ENCODE measurements at places on chromosomes 7 and 10.

GRCh38 chr7:115593111-115593510 lies 437.5 kb downstream of the TFEC start:
- H3K4me3 ChIP-seq, result no peak overlapping the region
- H3K27me3 ChIP-seq, result no peaks in the 10 kb centered on the region
- no peaks in the 10 kb centered on the region for H3K4me1 ChIP-seq
- no peak overlapping the region for H3K27ac ChIP-seq

GRCh38 chr10:63120554-63120953 lies 12.6 kb upstream of the NRBF2 start:
- no peaks in the 10 kb centered on the region for H3K4me1 ChIP-seq
- no peak for DNase-seq
- no peak overlapping the region for H3K4me3 ChIP-seq

DNA sequence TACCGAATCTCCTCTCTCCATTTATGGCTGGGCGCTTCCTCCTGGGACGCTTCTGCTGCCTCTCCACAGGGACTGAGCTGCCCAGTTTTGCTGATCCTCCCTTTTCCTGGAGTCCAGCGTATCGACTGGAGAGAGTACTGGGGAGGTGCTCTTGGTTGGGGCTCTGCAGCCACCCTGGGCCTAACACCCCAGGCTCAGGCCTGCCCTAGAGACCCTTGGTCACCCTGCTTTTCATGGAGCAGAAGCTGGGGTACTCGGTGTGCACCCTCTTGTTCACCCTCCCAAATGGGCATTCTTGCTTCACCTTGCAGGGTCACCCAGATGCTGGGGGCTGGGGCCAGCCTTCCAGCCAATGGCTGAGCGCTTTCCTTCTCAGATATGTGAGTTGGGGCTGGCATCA lies 88.8 kb upstream of the RET start:
- no peaks in the 10 kb centered on the region for H3K27me3 ChIP-seq
- no peak for DNase-seq
- no peaks in the 10 kb centered on the region for H3K36me3 ChIP-seq
- H3K4me1 ChIP-seq, result no peaks in the 10 kb centered on the region

GRCh38 chr10:53894145-53894544 lies 906.9 kb downstream of the PCDH15 start:
- DNase-seq, result no peak
- no peak overlapping the region for H3K4me3 ChIP-seq

DNA sequence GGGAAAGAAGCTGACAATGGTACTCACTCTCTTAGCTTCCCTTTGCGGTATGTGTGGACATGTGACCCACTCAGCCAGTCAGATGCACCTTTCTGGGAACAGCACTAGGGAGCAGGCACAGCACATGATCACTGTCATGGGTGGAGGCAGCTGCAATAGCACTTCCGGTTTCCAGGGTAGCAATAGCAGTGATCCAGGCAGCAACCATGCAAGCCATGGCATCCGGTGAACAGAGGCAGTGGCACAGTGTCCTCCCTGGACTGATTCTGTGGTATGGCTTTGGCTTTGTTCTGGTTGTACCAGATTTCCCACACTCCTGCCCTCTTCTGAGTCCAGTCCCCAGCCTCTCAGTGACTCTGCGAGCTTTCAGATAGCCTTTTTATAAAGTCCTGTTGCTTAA lies 86.8 kb upstream of the NAMPT start:
- H3K4me3 ChIP-seq, result no peak overlapping the region
- H3K36me3 ChIP-seq, result no peaks in the 10 kb centered on the region
- H3K4me1 ChIP-seq, result peaks cover 6% of the 10 kb centered on the region

DNA sequence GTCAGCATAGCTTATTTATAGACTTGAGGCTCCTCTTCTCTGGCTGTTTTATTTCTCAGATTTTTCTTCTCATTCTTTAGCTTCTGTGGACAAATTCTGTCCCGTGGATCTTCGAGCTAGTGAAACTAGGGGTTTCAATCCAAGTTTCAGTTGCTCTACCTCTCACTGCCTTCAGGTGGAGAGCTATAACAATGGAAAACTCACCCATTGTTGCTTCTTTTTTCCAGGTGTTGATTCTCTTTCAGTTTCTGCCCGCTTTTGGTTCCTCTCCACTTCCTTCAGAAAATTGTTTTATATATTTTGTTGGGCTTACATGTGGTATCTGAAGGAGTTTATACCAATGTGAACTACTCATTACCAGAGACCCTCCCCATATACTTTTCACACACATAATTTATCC lies 266.1 kb downstream of the TCF7L2 start:
- no peak overlapping the region for H3K4me3 ChIP-seq
- H3K27ac ChIP-seq, result no peak overlapping the region
- no peak for DNase-seq
- H3K27me3 ChIP-seq, result peaks cover 14% of the 10 kb centered on the region
- H3K36me3 ChIP-seq, result no peaks in the 10 kb centered on the region
- H3K4me1 ChIP-seq, result no peaks in the 10 kb centered on the region

GRCh38 chr10:117184821-117185220 lies 12.5 kb upstream of the KCNK18 start:
- no peak overlapping the region for H3K4me3 ChIP-seq
- H3K27me3 ChIP-seq, result peaks cover 10% of the 10 kb centered on the region
- H3K36me3 ChIP-seq, result no peaks in the 10 kb centered on the region

- no peak overlapping the region for H3K27ac ChIP-seq
- no peak for DNase-seq
- H3K27me3 ChIP-seq, result no peaks in the 10 kb centered on the region
- no peaks in the 10 kb centered on the region for H3K4me1 ChIP-seq
Measured at GRCh38 chr7:157722137-157723060, 385.6 kb downstream of the DNAJB6 start.

- H3K4me1 ChIP-seq, result no peaks in the 10 kb centered on the region
- no peak for DNase-seq
- no peaks in the 10 kb centered on the region for H3K36me3 ChIP-seq
- no peak overlapping the region for H3K27ac ChIP-seq
- no peak overlapping the region for H3K4me3 ChIP-seq
Measured at GRCh38 chr7:12754179-12754578, 66.7 kb downstream of the ARL4A start.

DNA sequence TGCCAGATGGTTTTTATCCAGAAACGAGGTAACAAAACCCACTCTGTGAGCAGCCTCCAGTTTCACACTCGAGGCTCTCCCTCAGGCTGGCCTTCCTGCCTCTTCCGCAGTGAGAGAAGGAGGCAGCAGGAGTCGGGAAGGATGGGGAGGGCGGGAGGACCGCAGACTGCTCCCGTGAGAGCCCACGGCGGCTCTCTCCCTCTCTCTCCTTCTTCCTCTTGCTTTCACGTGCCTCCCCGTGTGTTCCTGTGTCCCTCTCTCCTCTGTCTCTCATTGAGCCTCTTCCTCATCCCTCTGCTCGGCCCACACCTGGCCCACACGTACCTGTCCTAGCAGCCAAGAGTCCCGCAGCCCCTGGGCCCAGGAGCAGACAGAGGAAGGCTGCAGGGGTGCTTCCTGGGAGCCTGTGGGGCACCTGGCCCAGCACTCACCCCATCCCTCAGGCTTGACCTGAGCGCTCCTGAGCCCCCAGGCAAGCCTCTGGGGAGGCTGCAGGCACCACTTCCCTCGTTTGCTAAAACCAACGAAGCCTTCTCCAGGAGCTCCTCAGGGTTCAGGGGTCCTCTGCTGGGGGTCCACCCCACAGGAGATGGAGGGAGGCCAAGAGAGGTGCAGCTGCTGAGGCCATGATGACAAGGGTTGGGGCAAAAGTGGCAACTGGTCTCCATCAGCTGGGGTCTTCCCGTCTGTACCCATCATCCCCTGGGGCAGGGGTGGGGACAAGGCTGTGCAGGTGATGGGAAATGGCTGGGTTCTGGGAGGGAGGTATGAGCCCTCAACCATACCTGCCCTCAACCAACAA lies 13.6 kb downstream of the SPOCK2 start:
- no peak overlapping the region for H3K4me3 ChIP-seq
- DNase-seq, result no peak
- H3K27ac ChIP-seq, result peak overlapping the region; percentile 56
- H3K27me3 ChIP-seq, result no peaks in the 10 kb centered on the region
- H3K4me1 ChIP-seq, result peaks cover 27% of the 10 kb centered on the region
- H3K36me3 ChIP-seq, result peaks cover 46% of the 10 kb centered on the region

DNA sequence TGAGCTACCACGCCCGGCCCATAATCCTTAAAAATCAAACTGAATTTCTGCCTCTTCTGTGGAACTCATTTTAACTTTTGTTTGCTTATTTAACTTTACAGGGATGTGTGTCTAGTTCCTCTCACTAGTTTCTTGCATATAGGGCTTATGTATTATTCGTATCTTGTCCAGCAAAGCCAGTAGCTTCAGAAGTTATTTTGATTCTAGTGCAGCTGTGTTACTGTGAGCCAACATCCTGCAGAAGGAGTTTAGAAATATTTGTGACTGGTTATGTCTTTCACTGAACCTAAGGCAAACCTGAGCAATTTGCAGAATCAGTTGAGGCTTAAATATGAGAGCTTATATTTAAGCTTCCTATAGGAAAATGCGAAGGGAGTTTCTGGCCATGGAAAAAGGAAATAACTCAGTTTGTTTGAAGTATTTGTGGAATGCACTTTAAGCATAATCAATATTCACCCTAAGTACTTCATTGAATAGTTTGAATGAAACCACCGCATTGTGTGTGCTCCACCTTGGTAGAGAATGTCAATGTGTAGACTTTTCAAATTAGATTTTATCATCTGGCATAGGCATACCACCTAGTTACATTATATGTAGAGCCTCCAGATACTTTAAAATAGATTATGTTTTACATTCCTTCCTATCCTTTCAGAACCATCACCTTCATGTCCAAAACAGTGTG lies 90.8 kb downstream of the MCU start:
- no peak overlapping the region for H3K4me3 ChIP-seq
- H3K4me1 ChIP-seq, result no peaks in the 10 kb centered on the region
- no peak overlapping the region for H3K27ac ChIP-seq

GRCh38 chr10:91012502-91012901 lies 91.6 kb upstream of the ANKRD1 start:
- DNase-seq, result no peak
- H3K4me1 ChIP-seq, result peaks cover 9% of the 10 kb centered on the region

DNA sequence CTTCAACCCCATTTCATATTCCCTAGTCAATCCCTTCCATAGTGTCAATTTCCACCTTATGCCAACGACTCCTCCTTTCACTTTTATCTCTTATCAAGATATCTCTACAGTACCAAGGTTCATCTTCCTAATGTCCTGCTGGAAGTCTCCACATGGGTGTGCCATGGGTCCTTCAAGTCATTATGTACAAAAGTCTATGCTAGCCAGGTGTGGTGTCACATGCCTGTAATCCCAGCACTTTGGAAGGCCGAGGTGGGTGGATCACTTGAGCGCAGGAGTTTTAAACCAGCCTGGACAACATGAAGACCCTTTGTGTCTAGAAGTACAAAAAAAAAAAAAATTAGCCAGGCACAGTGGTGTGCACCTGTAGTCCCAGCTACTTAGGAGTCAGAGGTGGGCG lies 47.6 kb downstream of the PRTFDC1 start:
- peaks cover 11% of the 10 kb centered on the region for H3K4me1 ChIP-seq
- H3K4me3 ChIP-seq, result no peak overlapping the region
- DNase-seq, result no peak
- no peak overlapping the region for H3K27ac ChIP-seq

DNA sequence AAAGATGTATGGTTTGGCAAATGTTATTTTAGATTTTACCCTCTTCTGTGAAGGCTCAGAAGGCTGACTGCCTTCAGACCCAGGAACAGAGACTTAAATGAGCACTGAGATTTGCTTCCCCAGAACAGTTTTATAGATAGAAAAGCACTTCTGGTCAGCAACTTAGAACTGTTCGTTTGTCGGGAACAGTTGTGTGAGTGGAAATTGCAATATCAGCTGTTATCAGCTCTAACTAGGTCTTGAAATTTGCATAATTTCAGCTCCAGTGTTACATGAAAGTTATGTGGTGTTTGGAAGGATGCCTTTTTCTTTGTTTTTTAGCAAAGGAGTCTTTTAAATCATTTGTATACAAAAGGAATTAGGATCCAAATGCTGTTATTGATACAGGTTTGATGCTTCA lies 83.8 kb upstream of the MXI1 start:
- no peak for DNase-seq
- H3K27me3 ChIP-seq, result no peaks in the 10 kb centered on the region
- H3K4me1 ChIP-seq, result no peaks in the 10 kb centered on the region
- H3K36me3 ChIP-seq, result peaks cover 74% of the 10 kb centered on the region
- no peak overlapping the region for H3K4me3 ChIP-seq

GRCh38 chr7:106865130-106866041 lies at the start of gene PIK3CG:
Gene PIK3CG, plus strand, starts transcription at chr7:106865282. Its CDS starts 2,280 bp downstream, at chr7:106867562.
- peaks cover 33% of the 10 kb centered on the region for H3K4me1 ChIP-seq
- peaks cover 38% of the 10 kb centered on the region for H3K36me3 ChIP-seq
- H3K4me3 ChIP-seq, result peak within 1 kb of the TSS; percentile 88

- no peaks in the 10 kb centered on the region for H3K27me3 ChIP-seq
- no peak for DNase-seq
- H3K4me3 ChIP-seq, result no peak overlapping the region
Measured at GRCh38 chr7:151800391-151800790, 76.5 kb downstream of the PRKAG2 start.

DNA sequence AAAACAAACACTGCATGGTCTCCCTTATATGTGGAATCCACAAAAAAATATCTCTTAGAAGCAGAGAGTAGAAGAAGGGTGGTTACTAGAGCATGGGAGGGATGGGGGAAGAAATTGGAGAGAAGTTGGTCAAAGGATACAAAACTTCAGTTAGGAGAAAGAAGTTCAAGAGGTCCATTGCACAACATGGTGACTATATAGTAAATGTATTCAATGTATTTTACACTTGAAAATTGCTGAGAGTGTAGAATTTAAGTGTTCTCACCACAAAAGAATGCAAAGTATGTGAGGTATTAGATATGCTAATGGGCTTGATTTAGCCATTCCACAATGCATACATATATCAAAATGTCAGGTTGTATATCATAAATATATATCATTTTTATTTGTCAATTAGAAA lies 232.0 kb upstream of the CELF2 start:
- H3K4me3 ChIP-seq, result no peak overlapping the region
- H3K4me1 ChIP-seq, result no peaks in the 10 kb centered on the region
- H3K36me3 ChIP-seq, result no peaks in the 10 kb centered on the region
